ENCODE measurements at places on chromosomes 3 and 15. TPM values are rescaled to one million over a fixed set of nuclear protein-coding genes. Genes with fewer than 3 reads are reported as not detected.

The ISLR2 gene
- total RNA-seq, result 0.14 TPM

DNA sequence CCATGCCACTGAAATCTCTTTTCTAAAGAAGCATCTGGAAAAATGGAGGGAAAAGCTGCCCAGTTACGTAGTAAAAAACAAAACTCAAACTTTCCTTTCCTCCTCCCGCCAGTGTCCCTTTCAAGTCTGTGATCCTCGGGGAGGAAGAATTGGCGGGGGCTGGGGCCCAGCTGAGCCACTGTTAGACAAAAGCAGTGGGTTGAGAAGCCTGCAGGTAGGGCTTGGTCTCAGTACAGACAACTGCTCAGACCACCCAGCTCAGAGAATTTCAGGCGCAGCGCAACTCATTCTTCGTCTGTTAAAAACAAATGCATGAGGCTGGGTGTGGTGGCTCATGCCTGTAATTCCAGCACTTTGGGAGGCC, 117.1 kb downstream of the MYLK start:
- H3K27ac ChIP-seq, result no peak overlapping the region
- H3K4me3 ChIP-seq, result no peak overlapping the region
- H3K36me3 ChIP-seq, result no peaks in the 10 kb centered on the region
- DNase-seq, result no peak
- H3K4me1 ChIP-seq, result no peaks in the 10 kb centered on the region
- peaks cover 3% of the 10 kb centered on the region for H3K27me3 ChIP-seq

The CHST13 gene
- 0.36 TPM for total RNA-seq

GRCh38 chr3:40739971-40740370, 215.2 kb downstream of the ZNF621 start:
- no peaks in the 10 kb centered on the region for H3K36me3 ChIP-seq
- H3K27me3 ChIP-seq, result no peaks in the 10 kb centered on the region
- H3K4me3 ChIP-seq, result no peak overlapping the region

DNA sequence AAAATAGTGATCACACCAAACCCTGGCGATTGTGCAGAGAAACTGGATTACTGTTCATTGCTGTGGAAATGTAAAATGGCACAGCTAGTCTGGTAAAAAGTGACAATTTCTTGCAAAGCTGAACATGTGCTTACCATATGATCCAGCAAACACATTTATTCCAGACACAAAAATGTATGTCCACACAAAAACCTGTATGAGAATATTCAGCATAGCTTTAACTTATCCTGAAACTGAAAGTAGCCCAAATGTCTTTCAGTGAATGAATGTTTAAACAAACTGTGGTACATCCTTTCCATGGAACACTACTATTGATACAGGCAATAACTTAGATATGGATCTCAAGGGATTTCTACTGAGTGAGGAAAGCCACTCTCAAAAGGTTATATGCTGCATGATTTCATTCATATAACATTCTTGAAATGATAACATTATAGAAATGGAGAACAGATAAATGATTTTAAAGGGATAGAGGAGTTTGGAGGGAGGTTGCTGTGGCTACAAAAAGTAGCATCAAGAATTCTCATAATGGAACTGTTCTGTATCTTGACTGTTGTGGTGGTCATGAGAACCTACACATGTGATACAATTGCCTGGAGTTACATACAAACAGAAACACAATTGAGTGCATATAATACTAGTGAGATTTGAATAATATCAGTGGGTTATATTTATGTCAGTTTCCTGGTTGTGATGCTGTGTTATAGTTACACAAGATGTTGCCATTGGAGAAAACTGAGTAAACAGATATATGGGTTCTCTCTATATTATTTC, 70.7 kb upstream of the DPH6 start:
- DNase-seq, result no peak
- no peaks in the 10 kb centered on the region for H3K4me1 ChIP-seq
- H3K4me3 ChIP-seq, result no peak overlapping the region
- H3K36me3 ChIP-seq, result no peaks in the 10 kb centered on the region
- H3K27ac ChIP-seq, result no peak overlapping the region

The SPINT1 gene
- 217 TPM for total RNA-seq

The GOLGA6C gene
- not detected for total RNA-seq

The CCDC51 gene
- total RNA-seq, result 13.2 TPM

The UTS2B gene
- total RNA-seq, result 0.62 TPM

The STAC gene
- total RNA-seq, result 1.2 TPM

- no peak for DNase-seq
- H3K27me3 ChIP-seq, result peaks cover 4% of the 10 kb centered on the region
- H3K4me3 ChIP-seq, result no peak overlapping the region
- H3K36me3 ChIP-seq, result peaks cover 2% of the 10 kb centered on the region
- H3K27ac ChIP-seq, result peak overlapping the region; percentile 78
Measured at GRCh38 chr3:58551636-58552180, 14.7 kb upstream of the ACOX2 start.

GRCh38 chr15:91517491-91518200, 335.9 kb upstream of the SLCO3A1 start:
- peaks cover 3% of the 10 kb centered on the region for H3K27me3 ChIP-seq
- no peak for DNase-seq
- no peaks in the 10 kb centered on the region for H3K36me3 ChIP-seq
- no peak overlapping the region for H3K4me3 ChIP-seq
- no peaks in the 10 kb centered on the region for H3K4me1 ChIP-seq

The MST1R gene
- total RNA-seq, result 6.5 TPM

DNA sequence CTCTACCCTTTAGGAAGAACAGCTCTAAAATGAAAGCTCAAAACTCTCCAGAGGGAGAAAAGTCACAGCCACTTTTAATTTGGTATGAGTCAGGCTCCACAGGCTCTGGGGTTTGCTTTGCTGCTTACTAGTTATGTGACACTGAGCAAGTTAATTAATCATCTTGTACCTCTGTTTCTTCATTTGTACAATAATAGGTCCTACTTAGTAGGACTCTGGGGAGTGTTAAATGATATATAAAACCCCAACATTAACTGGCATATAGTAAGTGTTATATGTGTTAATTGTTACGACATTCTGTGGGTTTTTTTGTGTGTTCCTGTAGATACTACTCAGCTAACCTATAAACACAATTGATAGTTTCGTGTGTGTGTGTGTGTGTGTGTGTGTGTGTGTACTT, 6.6 kb downstream of the ACKR2 start:
- H3K4me1 ChIP-seq, result peaks cover 30% of the 10 kb centered on the region
- no peak overlapping the region for H3K27ac ChIP-seq
- no peak overlapping the region for H3K4me3 ChIP-seq
- H3K36me3 ChIP-seq, result no peaks in the 10 kb centered on the region

- no peaks in the 10 kb centered on the region for H3K36me3 ChIP-seq
- DNase-seq, result no peak
- no peaks in the 10 kb centered on the region for H3K4me1 ChIP-seq
- peaks cover 25% of the 10 kb centered on the region for H3K27me3 ChIP-seq
- H3K27ac ChIP-seq, result peak overlapping the region; percentile 64
Measured at GRCh38 chr15:66600240-66600627, 34.4 kb upstream of the LCTL start.

- no peak overlapping the region for H3K4me3 ChIP-seq
- H3K27me3 ChIP-seq, result no peaks in the 10 kb centered on the region
- H3K27ac ChIP-seq, result no peak overlapping the region
- peaks cover 2% of the 10 kb centered on the region for H3K4me1 ChIP-seq
- no peaks in the 10 kb centered on the region for H3K36me3 ChIP-seq
Measured at GRCh38 chr15:54843006-54843405, 353.7 kb downstream of the RSL24D1 start.

The KY gene
- not detected for total RNA-seq

DNA sequence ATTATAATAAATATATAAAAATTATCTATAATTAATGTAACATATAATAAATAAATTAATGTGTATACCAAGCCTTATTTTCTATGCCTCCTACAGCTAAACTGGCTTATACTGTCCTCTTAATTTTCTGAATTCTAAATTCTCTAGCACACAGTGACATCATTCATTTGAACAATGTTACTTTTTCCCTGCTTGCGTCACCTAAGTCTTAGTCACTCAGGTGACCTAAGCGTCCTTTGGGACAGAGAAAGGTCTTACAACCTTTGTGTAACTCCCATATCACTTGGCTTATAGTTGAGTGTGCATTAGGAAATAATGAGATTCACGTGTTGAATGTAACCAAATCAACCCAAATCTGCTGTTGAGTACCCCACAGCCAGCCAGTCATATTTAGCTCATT, 48.5 kb upstream of the KCNMB2 start:
- no peak overlapping the region for H3K4me3 ChIP-seq
- no peak overlapping the region for H3K27ac ChIP-seq
- no peak for DNase-seq
- H3K36me3 ChIP-seq, result no peaks in the 10 kb centered on the region
- H3K4me1 ChIP-seq, result peaks cover 21% of the 10 kb centered on the region
- H3K27me3 ChIP-seq, result no peaks in the 10 kb centered on the region

The NR2E3 gene
- total RNA-seq, result not detected

The PLA2G4E gene
- 0.09 TPM for total RNA-seq

DNA sequence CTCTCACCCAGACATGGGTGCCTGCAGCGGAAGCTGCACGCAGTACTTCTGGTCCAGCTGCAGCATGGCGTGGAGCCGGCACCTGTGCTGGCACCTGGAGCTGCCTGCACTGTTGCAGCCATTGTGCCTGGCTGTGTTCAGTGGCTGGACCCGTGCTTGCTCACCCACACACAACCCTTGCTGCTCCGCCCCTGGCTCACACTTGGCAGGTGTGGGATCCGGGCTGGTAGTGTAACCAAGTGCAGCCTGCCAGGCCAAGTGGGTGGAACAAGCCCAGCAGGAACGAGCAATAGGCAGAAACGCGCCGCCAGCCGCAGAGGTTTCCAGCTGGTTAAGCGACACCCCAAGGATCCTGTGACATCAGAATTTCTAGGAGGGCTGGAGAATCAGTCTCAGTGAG, 11.2 kb upstream of the SCAPER start:
- no peaks in the 10 kb centered on the region for H3K36me3 ChIP-seq
- H3K4me1 ChIP-seq, result no peaks in the 10 kb centered on the region
- peaks cover 13% of the 10 kb centered on the region for H3K27me3 ChIP-seq
- no peak for DNase-seq

DNA sequence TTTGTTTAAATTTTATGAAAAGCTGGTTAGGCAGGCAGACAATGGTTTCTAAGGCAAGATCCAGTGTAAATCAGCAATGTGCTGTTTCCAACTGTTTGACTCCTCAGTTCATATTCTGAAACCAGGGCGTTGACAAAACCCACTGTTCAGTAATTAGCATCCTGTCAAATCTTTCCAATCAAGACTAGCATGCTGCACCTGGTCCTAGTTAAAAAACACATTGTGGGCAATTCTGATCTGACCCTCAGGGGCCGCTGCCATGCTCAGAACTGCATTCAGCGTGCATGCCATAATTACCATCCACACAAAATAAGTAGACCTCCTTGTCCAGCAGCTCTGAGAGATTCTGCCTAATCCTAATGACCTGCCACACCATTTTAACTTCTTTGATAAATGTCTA, 20.9 kb upstream of the RBP1 start:
- no peaks in the 10 kb centered on the region for H3K36me3 ChIP-seq
- DNase-seq, result no peak
- peaks cover 55% of the 10 kb centered on the region for H3K4me1 ChIP-seq

GRCh38 chr15:50377867-50378751, 23.1 kb upstream of the GABPB1 start:
- H3K36me3 ChIP-seq, result no peaks in the 10 kb centered on the region
- no peak for DNase-seq
- no peaks in the 10 kb centered on the region for H3K27me3 ChIP-seq
- no peak overlapping the region for H3K4me3 ChIP-seq
- H3K4me1 ChIP-seq, result no peaks in the 10 kb centered on the region

All from progenitor cell of endocrine pancreas (in vitro differentiated cells).